ENCODE measurements at places on chromosomes 3 and 15.

GRCh38 chr15:57510647-57511046, 81.1 kb upstream of the MYZAP start:
- DNase-seq, result peak; percentile 32

DNA sequence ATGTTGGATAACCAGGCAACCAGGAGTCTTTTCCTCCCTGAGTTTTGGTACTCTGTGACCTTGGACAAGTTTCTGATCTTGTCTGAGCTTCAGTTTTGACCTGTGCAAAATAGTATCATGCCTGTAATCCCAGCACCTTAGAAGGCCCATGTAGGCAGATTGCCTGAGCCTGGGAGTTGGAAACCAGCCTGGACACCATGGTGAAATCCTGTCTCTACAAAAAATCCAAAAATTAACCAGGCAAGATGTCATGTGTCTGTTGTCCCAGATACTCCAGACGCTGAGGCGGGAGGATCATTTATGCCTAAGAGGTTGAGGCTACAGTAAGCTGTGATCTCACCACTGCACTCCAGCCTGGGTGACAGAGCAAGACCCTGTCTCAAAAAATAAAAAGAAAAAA, 114.8 kb downstream of the IL12A start:
- DNase-seq, result no peak

DNA sequence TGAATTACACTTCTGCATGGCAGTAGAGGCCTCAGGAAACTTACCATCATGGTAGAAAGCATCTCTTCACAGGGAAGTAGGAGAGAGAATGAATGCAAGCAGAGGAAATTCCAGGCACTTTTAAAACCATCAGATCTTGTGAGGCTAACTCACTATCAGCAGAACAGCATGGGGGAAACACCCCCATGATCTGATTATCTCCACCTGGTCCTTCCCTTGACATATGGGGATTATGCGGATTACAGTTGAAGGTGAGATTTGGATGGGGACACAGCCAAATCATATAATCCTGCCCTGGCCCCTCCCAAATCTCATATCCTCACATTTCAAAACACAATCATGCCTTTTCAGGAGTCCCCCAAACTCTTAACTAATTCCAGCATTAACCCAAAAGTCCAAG, 691.1 kb downstream of the SI start:
- no peak for DNase-seq

- DNase-seq, result no peak
Measured at GRCh38 chr3:189001559-189001958, 170.2 kb upstream of the TPRG1 start.

- DNase-seq, result no peak
Measured at GRCh38 chr3:5019411-5020241, 40.4 kb downstream of the BHLHE40 start.

DNA sequence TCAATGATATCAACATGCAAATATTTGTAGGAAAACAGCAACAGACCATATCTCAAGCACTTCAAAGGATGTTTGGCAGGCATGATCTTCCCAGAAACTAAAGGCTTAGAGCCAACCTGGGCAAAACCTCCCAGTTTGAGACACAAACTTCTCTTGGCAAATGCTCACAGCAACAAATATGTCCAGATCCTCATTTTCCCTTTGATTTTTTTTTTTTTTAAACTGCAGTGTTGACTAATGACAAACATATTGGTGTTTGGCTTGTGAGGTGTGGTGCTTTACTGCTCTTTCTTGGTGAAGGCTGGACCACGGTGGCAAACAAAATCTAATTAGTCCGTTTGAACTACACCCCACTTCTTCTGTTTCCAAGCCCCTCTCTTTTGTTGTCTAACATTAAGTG, 87.2 kb downstream of the EBLN2 start:
- DNase-seq, result no peak

DNA sequence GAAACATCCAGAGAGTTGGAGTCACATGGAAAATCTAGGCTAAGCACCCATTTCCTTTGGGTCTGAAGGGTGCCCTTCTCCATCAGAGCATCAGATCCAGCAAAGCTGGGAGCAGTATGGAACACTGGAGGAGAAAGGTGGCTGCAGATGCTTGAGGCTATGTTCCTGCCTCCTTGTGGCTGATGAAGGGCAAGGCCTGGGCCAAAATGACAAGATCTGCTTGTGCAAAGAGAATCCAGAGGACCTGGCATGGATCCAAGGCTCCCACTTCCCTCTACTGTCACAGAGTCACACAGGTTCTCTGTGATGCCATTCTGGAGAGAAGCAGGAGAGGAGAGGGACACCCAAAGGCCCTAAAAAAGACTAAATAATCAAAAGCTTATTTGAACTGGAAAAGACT, 9.2 kb upstream of the ATP8B4 start:
- no peak for DNase-seq

- no peak for DNase-seq
Measured at GRCh38 chr3:72269475-72269874, 484.5 kb upstream of the PROK2 start.

DNA sequence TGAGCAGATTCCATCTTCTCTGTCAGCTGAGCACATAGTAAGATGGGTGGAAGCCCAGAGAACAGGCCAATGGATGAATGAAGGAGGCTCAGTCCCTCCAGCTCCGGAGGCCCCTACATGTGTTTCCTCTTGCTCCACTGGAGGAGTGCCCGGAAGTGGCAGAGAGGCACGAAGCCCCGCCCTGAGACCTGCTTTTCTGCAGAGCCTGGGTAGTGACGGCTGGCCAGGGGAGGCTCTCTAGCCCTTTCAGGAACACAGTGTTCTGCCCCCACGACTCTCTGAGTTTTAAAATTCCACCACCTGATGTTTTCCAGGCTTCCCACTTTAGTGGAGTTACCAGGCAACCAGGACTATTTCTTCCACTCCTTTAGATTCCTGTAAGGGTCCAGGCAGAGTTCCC, 149.4 kb upstream of the SLC6A11 start:
- DNase-seq, result no peak

DNA sequence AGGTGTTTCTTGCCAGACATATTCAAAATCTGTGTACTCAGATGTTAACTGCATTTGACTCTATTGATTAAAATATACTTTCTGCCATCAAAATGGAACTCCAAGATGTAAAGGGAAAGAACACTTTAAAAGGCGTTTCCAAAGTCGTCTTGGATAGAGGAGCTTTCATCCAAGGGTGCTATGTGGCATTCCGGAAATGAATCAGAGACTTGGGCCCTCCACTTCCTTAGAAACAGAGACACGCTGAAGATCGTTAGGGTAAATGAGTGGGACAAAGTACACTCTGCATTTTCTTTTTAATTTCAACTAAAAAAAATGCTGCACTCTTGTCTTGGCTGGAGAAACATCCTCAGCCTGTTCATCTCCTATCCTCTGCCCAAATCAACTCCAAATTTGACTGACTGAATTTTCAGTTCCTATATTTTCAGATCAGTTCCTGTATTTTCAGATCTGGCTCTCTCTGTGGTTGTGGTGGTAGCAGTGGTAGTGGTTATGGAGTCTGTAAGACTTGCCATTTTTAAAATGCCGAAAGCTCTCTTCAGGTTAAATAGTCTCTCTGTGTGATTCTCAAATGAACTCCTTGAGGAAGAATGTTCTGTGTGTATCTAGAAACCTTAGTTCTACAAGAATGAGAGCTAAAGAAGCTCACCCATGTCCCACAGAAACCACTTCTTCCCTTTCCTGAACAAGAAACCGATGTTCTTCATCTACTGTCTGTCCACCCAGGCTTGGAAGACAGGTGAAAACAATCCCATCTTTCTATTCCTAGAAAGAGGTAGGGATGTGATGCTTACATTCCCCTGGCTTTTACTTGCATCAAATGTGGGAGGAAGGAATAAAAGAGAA, 156.8 kb upstream of the ICE2 start:
- no peak for DNase-seq

GRCh38 chr3:186529201-186529999, 14.8 kb downstream of the CRYGS start:
- DNase-seq, result no peak

- DNase-seq, result no peak
Measured at GRCh38 chr15:39388118-39388517, 192.8 kb upstream of the THBS1 start.

GRCh38 chr3:157066335-157067098, 93.4 kb downstream of the CCNL1 start:
- DNase-seq, result no peak

DNA sequence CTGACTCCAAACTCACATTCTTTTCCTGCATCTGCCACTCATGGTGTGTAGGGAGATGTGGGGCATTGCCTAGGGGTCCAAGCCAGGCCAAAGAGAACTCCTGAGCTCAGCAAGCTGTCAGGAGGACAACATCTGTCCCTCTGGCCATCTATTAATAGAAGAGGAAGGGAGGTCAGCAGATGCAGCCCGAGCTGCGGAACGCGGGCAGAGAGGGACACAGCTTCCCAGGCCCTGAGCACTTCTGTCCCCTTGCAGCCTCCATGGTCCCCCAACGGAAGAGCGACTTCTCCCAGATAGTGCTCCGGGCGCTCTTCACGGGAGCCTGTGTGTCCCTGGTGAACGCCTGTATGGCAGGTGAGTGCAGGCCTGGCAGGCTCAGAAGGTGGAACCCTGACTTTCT, 37.3 kb upstream of the PDE8A start:
- DNase-seq, result no peak

GRCh38 chr3:68972358-68972979, 40.1 kb upstream of the TAFA4 start:
- DNase-seq, result peak; percentile 69

DNA sequence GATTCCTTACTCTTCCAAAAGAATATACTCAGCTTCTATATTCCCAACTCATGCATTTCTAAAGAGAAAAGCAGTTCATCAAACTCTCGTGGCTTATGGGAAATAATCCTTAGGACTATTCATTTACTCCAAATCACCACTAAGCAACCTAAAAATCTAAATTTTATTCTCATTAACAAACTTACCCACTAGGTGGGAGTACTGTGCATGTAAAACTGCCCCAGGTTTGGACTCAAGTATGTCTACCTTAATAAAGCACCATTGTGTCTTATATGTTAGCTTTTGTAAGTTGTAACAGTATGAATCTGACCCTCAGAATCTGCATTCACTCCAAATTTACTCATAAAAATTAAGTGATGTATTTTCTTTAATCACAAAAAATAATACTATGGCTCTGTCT, 25.3 kb downstream of the RAD18 start:
- DNase-seq, result peak; percentile 40

DNA sequence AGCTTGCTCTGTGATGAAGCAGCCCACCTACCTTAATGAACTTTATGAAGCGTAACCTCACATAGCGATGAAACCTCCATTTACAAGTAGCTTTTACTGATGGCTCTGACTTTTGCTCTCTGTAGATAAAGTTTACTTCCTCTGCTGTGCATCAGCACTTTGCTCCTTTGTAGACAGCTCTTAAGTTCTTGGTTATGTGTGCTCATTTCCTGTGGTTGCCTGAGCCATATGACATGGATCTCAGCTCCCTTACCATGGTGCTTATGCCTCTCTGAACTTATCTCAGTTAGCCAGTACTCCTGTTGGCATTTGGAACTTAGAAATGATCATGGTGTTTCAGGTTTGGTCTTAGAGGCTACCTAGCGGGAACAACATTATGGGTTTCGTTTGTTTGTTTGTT, 7.8 kb downstream of the MFSD1 start:
- no peak for DNase-seq

DNA sequence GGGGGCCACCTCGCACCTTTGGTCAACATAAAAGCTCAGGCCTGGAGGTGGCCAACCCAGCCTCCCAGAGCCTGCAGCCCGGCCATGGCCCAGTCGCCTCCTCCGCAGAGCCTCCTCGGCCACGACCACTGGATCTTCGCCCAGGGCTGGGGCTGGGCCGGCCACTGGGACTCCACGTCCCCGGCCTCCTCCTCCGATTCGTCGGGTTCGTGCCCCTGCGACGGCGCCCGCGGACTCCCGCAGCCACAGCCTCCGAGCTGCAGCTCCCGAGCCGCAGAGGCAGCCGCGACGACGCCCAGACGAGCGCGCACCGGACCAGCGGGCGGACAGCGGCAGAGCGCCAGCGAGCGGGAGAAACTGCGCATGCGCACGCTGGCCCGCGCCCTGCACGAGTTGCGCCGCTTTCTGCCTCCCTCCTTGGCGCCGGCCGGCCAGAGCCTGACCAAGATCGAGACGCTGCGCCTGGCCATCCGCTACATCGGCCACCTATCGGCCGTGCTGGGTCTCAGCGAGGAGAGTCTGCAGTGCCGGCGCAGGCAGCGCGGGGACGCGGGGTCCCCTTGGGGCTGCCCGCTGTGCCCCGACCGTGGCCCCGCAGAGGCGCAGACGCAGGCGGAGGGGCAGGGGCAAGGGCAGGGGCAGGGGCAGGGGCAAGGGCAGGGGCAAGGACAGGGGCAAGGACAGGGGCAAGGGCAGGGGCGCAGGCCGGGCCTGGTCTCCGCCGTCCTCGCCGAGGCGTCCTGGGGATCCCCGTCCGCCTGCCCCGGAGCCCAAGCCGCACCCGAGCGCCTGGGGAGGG, at the start of gene MESP2:
MESP2 (plus strand) TSS at position 59 of the 799 bp plus-strand sequence; CDS start at position 85, 26 bp downstream.
- DNase-seq, result peak; percentile 84

DNA sequence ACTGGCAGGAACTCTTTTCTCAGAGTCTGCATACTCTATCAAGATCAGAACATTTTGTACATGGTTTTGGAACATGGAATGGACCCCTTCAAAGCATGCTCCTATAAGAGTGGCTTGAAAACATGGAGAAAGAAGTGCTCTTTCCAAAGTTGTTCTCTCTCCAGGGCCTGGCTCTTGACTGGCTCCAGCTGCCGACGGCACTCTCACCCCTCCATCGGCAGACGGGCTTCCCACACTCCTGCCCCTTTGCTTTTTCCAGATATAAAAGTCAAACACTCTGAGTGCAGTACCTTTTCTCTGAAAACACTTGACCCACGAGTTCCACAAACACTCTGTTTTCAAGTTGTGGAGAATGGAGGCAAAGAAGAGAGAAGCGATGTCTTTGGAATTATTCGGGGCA, 72.5 kb upstream of the ONECUT1 start:
- DNase-seq, result no peak

DNA sequence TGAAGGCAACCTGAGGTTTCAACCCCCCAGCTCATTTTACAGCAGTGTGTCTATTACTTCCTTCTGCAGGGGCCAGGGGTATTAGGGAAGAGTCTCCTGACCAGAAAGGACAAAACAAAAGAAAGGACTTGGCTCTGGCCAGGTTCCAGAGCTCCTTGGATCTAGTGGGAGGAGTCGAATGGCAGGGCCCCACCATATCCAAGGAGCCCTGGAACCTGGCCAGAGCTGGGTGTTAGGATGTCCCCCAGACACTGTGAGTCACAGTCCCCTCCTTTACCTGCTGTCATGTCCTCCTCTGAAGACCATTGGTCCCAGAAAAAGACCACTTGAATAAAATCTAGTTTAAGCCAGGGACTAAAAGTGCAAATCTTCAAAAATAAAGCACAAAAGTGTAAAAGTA, 113.2 kb downstream of the EEFSEC start:
- DNase-seq, result no peak

DNA sequence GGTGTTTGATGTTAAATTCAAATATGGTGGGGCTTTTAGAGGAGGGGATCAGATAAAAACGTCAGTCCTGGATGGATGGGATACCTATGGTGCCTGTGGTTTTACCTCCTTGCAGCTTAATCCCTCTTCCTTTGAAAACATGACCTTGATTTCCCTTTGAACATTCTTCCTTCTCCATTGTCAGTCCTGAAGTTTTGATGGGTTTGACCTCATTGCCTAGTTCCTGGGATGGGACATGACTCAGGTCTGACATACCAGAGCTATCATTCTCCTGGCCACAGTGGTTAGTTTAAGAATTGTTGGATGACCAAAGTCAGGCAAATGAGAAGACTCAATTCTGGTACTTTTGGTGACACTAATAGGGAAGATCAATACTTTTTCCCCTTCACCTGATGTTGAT, 87.2 kb downstream of the PRICKLE2 start:
- no peak for DNase-seq

- peak; percentile 9 for DNase-seq
Measured at GRCh38 chr15:95596496-95596895, 734.0 kb upstream of the NR2F2 start.

GRCh38 chr3:30996467-30996866, 102.0 kb upstream of the GADL1 start:
- DNase-seq, result no peak
